Left ventricle myocardium inferior (tissue), 1 donor: ENCODE measurements at places on chromosomes 13 and 19. TPM values are rescaled to one million over a fixed set of nuclear protein-coding genes. Genes with fewer than 3 reads are reported as not detected.
A peak's percentile ranks its signal among the peaks of the same experiment; 100 is the strongest.

The ZNF790 gene
- total RNA-seq = 7.3 TPM

The CYP4F2 gene
- total RNA-seq = not detected

The KLK4 gene
- total RNA-seq = not detected

The PGLYRP1 gene
- total RNA-seq = not detected

The FAM216B gene
- 0.99 TPM for total RNA-seq

The PEAK3 gene
- total RNA-seq = 0.77 TPM

The LENG9 gene
- total RNA-seq = 1.7 TPM

The ZNF547 gene
- 3.6 TPM for total RNA-seq

The ZNF154 gene
- total RNA-seq = 4.8 TPM

The CHMP2A gene
- 124 TPM for total RNA-seq

The CLEC11A gene
- 6.2 TPM for total RNA-seq

The THSD1 gene
- 4.2 TPM for total RNA-seq

The TPM4 gene
- total RNA-seq = 69.6 TPM

GRCh38 chr13:36543671-36544070, 111.4 kb downstream of the CCNA1 start:
- H3K36me3 ChIP-seq = no peaks in the 10 kb centered on the region
- H3K4me1 ChIP-seq = peaks cover 41% of the 10 kb centered on the region
- DNase-seq = no peak
- H3K27me3 ChIP-seq = no peaks in the 10 kb centered on the region

- H3K27ac ChIP-seq = peak overlapping the region; percentile 50
- peaks cover 23% of the 10 kb centered on the region for H3K4me1 ChIP-seq
- DNase-seq = peak; percentile 77
- H3K36me3 ChIP-seq = no peaks in the 10 kb centered on the region
Measured at GRCh38 chr19:50556282-50557008, 11.8 kb downstream of the LRRC4B start.

DNA sequence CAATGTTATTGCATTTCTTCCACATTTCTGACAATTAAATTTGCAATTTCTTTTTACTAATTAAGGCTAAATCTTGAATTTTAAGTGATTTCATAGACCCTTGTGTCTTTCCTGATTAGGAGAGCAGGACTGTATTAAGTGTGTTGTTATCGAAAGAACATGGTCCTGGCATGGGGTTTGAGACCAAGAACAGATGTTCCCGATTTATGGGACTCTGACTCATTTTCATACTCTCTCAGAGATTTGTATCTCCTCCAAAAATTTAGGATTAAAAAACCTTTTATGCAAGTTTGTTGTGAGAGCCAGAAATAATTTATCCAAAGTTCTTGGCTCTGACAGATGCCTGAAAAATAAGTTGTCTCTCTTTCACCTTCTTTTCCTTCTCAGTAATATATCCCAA, 589.3 kb upstream of the ARGLU1 start:
- DNase-seq = no peak
- H3K36me3 ChIP-seq = no peaks in the 10 kb centered on the region
- no peak overlapping the region for H3K4me3 ChIP-seq

DNA sequence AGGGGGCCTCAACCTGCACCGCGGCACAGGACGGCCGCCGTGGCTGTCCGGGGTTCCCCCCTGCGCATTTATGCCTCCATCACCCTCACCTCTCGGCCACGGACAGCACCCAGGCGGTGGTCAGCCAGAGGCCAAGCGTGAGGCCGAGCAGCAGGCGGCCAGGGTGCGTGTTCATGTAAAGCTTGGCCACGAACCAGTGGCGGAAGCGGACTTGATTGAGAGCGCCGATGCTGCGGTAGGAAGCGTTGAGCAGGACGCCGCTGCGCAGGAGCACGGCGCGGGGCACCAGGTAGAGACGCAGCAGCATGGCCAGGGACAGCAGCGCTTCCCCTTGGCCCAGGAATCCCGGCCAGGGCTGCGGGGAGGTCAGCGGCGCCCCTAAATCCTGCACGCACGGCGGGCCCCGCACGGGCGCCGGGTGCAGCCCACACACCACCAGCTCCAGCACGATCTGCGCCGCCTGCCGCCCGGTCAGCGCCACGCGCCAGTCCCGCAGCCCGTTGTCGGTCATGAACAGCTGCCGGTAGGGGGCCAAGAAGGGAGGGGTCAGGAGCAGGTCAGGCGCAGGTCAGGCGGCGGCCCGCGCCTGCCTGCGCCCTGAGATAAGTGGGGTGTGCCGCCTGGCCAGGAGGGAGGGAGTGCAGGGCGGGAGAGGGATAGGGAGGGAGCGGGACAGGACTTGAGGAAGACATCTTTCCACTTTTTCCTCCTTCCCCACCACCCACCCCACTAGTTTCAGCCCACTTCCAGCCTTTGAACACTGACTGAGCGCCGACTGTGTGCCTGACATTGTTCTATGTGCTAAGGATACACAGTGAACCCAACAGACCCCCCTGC, 6.5 kb downstream of the KCNN4 start:
- H3K36me3 ChIP-seq = no peaks in the 10 kb centered on the region
- H3K4me1 ChIP-seq = peaks cover 21% of the 10 kb centered on the region
- DNase-seq = peak; percentile 68

- DNase-seq = no peak
- no peaks in the 10 kb centered on the region for H3K36me3 ChIP-seq
- no peak overlapping the region for H3K4me3 ChIP-seq
- peaks cover 70% of the 10 kb centered on the region for H3K4me1 ChIP-seq
- H3K27me3 ChIP-seq = no peaks in the 10 kb centered on the region
- H3K27ac ChIP-seq = peak overlapping the region; percentile 86
Measured at GRCh38 chr13:46656786-46657185, 103.8 kb downstream of the LRCH1 start.

GRCh38 chr19:35162471-35163326, 8.2 kb downstream of the FXYD5 start:
- H3K27me3 ChIP-seq = no peaks in the 10 kb centered on the region
- peaks cover 89% of the 10 kb centered on the region for H3K36me3 ChIP-seq
- H3K27ac ChIP-seq = no peak overlapping the region
- no peak for DNase-seq
- H3K4me1 ChIP-seq = no peaks in the 10 kb centered on the region
- H3K4me3 ChIP-seq = no peak overlapping the region

DNA sequence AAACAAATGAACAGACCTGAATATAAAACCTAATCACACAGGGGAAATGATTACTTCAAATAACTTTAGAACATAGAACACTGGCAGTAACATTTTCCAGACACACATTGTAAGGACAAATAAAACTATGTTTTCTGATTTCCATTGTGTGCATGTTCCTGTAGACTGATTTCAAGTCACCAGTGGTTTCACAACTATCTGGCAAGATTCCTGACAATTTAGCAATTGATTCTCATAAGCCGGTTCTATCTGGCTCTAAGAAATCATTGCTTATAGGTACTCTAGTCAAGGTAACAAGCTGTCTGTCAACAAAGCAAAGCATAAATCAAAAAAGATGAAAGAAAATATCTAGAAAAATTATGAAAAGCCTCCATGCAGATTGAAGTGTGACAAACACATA, 19.6 kb upstream of the PCCA start:
- H3K4me3 ChIP-seq = no peak overlapping the region
- no peak overlapping the region for H3K27ac ChIP-seq
- no peak for DNase-seq
- H3K27me3 ChIP-seq = no peaks in the 10 kb centered on the region
- H3K4me1 ChIP-seq = no peaks in the 10 kb centered on the region
- no peaks in the 10 kb centered on the region for H3K36me3 ChIP-seq

DNA sequence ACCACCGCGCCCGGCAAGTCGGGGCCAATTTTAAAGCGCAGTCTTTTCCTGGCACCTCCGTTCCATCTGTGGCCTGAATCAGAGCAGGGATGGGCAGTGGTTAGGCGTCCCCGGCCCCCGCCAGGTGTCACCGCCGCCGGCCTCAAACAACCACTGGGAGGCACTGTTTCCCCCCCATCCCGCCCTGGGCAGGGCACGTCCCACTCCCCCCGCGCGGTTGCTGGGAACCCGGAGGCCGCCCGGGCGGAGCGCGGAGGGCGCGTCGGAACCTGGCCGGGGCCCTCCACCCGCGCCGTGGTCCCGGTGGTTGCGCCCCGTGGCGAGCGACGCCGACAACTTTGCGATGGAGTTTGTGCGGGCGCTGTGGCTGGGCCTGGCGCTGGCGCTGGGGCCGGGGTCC, at the start of gene GRIN3B:
Gene GRIN3B (plus strand): TSS at position 325 of the 400 bp plus-strand sequence. CDS start 19 bp downstream, at position 344.
- no peak within 1 kb of the TSS for H3K27ac ChIP-seq
- H3K36me3 ChIP-seq = no peaks in the 10 kb centered on the region
- no peak for DNase-seq
- peaks cover 29% of the 10 kb centered on the region for H3K4me1 ChIP-seq

- peaks cover 4% of the 10 kb centered on the region for H3K36me3 ChIP-seq
- no peak overlapping the region for H3K4me3 ChIP-seq
- H3K27ac ChIP-seq = peak overlapping the region; percentile 67
- H3K4me1 ChIP-seq = peaks cover 72% of the 10 kb centered on the region
- H3K27me3 ChIP-seq = no peaks in the 10 kb centered on the region
Measured at GRCh38 chr19:47637550-47637949, 28.6 kb downstream of the BICRA start.

GRCh38 chr19:14676762-14677161, 2.1 kb upstream of the ADGRE3 start:
- H3K4me1 ChIP-seq = no peaks in the 10 kb centered on the region
- peaks cover 58% of the 10 kb centered on the region for H3K27me3 ChIP-seq
- no peaks in the 10 kb centered on the region for H3K36me3 ChIP-seq

GRCh38 chr13:44132710-44133109, 240.9 kb upstream of the SERP2 start:
- no peaks in the 10 kb centered on the region for H3K27me3 ChIP-seq
- no peaks in the 10 kb centered on the region for H3K36me3 ChIP-seq
- peak; percentile 70 for DNase-seq
- peak overlapping the region; percentile 72 for H3K27ac ChIP-seq
- peaks cover 32% of the 10 kb centered on the region for H3K4me1 ChIP-seq

DNA sequence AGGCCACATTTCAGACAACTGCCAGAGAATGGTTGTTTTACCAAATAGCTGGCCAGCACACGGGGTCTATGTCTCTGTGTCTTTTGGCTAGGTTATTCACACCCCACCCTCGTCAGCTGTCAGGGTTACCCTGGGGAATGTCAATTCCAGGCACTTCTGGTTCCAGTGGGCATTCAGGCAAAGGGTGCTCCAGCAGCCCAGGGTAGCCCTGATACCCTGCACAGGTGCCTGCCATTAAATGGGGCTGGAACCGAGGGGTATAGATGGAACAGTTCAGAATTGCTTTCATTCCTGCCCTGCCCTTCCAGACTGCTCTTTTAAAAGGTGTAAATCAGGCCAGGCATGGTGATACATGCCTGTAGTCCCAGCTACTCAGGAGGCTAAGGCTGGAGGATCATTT, 43.2 kb upstream of the HOMER3 start:
- H3K27ac ChIP-seq = no peak overlapping the region
- H3K4me1 ChIP-seq = peaks cover 6% of the 10 kb centered on the region
- H3K4me3 ChIP-seq = no peak overlapping the region
- H3K27me3 ChIP-seq = peaks cover 13% of the 10 kb centered on the region
- H3K36me3 ChIP-seq = no peaks in the 10 kb centered on the region
- DNase-seq = no peak

DNA sequence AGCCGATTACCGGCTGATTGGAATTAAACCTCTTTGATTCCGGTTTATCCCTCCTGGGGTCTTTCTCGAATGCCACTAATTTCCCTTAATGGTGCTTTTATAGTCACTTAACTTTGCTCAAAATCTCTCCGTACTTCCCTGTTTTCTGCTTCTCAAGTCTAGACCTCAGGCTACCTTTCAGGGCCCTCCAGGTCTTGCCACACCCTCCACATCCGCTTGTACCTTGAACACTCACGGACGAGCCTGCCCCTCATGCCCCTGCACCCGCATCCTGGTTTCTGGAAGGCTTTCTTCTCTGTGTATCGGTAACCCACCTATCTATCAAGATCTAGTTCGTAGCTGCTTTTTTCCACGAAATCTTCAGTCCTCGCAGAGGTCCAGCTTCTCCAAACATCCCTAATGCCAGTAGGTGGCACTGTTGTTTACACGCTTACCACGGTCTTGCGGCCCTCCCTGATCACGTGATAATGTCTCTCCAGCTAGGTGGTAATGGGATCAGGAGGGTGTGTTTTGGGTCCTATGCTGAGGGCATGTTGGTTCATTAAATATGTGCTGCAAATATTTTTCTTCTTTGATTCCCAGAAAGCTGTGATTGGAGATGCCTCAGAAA, 13.8 kb downstream of the ATP12A start:
- H3K36me3 ChIP-seq = no peaks in the 10 kb centered on the region
- peaks cover 58% of the 10 kb centered on the region for H3K27me3 ChIP-seq
- no peak overlapping the region for H3K27ac ChIP-seq
- no peaks in the 10 kb centered on the region for H3K4me1 ChIP-seq
- no peak overlapping the region for H3K4me3 ChIP-seq

DNA sequence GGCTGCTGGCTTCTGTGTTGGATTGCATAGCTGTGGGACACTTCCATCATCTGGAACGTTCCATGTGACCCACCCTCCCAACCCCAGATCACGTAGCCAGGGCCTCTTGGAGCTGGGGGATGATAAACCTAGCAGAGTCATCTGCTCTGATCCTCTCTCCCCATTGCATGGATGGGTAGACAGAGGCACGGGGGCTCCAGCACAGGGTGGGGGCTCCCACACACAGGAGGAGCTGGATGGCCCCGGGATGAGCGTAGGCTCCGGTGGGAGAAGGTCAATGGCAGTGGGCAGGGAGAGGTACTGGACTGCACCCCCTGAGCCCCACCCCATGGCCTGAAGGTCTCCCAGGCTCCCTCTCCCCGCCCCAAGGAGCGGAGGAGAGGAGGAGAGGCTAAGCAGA, 25.4 kb downstream of the ATP8B3 start:
- peaks cover 91% of the 10 kb centered on the region for H3K27me3 ChIP-seq
- H3K36me3 ChIP-seq = no peaks in the 10 kb centered on the region
- peaks cover 12% of the 10 kb centered on the region for H3K4me1 ChIP-seq
- H3K4me3 ChIP-seq = no peak overlapping the region
- DNase-seq = no peak
